ENCODE measurements at places on chromosomes 11 and 22.
A peak's percentile ranks its signal among the peaks of the same experiment; 100 is the strongest.

GRCh38 chr22:39913886-39914285 is 13.0 kb downstream of the GRAP2 start:
- no peak for DNase-seq

GRCh38 chr11:75946531-75947530 is 131.8 kb downstream of the UVRAG start:
- DNase-seq, result peak; percentile 7

GRCh38 chr11:120903686-120904085 is 120.2 kb upstream of the TBCEL start:
- DNase-seq, result no peak

GRCh38 chr11:110509472-110509871 is 79.7 kb downstream of the FDX1 start:
- no peak for DNase-seq

GRCh38 chr11:1823376-1824220 is 11.2 kb upstream of the SYT8 start:
- no peak for DNase-seq

GRCh38 chr11:127002669-127003259 is 2.2 kb upstream of the KIRREL3 start:
- DNase-seq, result no peak

GRCh38 chr11:44219830-44220796 is 89.8 kb downstream of the ALX4 start:
- DNase-seq, result no peak

GRCh38 chr11:96162816-96163499 is 180.0 kb downstream of the MAML2 start:
- no peak for DNase-seq

GRCh38 chr22:38735126-38735464 is 20.7 kb downstream of the SUN2 start:
- no peak for DNase-seq

DNA sequence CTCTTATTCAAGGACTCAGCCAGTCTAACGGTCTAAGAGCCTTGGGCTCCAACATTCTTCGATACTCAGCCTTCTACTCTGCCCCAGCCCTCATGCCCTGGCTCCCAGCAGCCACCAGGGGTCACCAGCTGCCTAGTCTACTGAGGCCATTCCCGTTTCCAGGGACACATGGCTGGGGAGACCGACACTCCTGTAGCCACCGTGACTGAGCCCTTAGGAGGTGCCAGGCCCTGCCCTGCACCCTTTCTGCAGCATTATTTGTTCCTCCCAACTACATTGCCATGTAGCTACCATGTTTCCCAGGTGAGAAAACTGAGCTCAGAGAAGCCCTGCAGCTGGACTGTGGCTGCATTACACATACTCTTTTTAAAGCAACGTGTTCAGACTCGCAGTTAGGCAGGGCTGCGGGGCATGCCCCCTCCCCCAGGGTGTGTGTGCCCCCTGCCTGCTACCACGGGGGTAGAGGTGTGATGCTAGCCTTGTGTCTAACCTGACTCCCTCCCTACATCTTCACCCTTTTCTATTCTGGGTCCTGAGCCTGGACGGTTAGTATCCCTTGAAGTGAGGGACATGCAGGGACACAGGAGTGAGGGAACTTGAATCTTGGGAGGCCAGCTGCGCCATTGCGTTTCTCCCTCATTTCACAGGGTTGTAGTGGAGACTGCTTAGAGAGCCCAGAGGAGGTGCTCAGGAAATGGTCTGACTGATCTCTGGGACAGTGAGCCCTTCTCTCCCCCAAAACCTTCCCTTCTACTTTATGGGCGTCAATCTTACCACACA is 17.5 kb downstream of the ATG16L2 start:
- DNase-seq, result peak; percentile 52

GRCh38 chr11:130103296-130103814 is 33.7 kb downstream of the APLP2 start:
- peak; percentile 81 for DNase-seq

DNA sequence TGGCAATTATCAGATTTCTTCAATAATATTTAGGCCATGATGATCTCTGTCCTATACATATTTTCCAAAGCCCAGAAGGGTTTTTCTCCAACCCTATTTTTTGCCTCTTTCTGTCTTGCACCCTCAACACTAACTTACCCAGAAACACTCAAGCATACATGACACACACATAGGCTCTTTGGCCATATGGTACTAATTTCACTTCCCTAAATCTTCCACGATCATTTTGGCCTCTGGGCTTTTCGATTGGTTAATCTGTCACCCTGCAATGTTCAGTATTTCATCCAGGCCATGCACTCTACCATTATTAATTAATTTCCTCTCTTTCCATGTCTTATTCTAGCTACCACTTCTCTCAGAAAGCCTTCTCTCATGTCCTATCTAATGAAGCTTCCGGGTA is 59.8 kb downstream of the LUZP2 start:
- no peak for DNase-seq

- DNase-seq, result no peak
Measured at GRCh38 chr11:83299681-83300080, 13.5 kb upstream of the CCDC90B start.

DNA sequence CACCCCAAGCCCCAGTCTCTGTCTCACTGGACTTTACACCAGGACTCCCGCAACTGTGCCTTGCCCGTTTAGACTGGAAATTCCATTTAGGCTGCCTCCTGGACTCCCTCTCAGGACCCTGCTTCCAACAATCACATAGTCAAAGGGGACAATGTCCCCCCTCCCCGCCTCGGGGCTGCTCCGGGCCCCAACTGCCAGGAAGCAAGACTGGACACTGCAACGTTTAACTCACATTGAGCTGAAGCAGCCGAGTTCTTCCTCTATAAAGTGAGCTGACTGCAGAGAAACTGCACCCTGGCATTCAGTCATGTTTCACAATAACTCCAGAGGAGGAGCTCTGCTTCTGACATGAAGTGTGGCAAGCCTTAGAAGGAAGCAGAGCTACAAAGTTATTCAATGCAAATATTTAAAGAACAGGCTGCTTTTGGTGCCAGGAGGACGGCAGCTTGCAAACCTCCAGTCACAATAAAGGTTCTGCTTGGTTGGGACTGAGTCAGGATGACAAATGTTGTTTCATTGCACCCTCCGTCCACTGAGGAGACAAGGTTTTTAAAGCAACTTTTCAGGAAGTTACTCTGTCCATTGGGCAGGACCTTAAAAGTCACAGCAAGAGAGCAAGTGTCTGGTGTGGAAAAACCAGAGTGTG is 19.9 kb downstream of the PACSIN2 start:
- DNase-seq, result peak; percentile 100

- DNase-seq, result no peak
Measured at GRCh38 chr11:65576232-65576866, 496 bp downstream of the EHBP1L1 start.

DNA sequence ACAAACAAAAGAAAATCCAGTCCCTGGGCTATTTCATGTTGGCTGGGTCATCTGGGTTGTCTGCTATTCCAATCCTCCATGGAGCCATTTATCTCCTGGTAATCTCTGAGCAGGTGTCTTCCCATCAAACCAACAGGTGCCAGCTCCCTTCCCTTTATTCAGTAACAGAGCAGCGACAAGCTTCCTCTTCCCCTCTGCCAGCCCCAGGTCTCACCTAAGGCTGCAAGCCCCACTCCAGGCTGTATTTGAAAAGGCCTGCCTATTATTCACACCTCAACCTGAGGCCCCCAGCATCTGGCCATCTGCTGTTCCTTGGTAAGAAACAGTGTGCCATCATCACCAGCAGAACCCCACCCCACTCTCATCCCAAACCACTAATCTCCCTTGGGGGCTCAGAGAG is 436.2 kb downstream of the BUD13 start:
- no peak for DNase-seq

DNA sequence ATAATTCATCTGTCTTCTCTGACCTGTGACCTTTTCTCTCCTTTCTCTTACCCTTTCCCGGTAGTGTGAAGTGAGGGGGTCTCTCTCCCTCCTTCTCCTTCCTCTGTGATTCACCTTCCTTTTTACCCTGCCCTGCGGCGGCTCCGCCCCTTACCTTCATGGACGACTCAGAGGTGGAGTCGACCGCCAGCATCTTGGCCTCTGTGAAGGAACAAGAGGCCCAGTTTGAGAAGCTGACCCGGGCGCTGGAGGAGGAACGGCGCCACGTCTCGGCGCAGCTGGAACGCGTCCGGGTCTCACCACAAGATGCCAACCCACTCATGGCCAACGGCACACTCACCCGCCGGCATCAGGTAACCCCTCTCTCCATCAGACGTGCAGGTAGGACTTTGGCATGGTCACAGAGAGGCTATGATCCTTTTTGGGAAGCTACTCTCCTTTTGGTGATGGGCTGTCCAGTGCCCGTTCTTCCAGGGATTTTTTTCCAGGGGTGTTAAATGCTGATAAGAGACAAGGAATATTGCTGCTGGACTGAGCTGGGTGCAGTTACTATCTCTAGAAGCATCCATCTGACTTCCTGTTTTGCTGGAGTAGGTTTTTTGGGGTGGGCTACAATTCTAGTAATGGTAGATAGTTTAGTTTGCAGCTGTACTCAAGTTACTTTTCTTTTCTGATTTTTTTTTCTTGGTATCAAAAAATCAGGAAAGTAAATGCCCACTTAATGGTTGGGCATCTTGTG is 29.9 kb downstream of the CTNND1 start:
- no peak for DNase-seq

DNA sequence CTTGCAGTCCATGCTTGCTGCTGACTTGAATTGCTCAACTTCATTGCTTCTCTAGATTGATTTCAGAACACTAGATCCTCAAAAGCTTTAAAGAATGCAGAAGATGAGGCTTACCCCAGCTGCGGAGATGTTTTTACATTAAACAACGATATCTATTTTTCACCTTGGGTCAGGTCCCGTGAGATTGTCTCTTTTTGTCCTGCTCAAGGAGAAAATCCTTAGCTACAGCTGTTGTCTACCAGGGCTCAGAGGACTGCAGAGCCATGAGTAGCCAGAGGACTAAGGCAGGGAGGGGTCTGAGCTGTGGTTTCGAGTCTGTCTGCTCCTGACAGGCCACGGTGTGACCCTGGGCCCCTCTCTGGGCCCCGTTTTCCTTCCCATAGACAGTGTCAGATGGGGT is 51.4 kb downstream of the PKNOX2 start:
- DNase-seq, result no peak

DNA sequence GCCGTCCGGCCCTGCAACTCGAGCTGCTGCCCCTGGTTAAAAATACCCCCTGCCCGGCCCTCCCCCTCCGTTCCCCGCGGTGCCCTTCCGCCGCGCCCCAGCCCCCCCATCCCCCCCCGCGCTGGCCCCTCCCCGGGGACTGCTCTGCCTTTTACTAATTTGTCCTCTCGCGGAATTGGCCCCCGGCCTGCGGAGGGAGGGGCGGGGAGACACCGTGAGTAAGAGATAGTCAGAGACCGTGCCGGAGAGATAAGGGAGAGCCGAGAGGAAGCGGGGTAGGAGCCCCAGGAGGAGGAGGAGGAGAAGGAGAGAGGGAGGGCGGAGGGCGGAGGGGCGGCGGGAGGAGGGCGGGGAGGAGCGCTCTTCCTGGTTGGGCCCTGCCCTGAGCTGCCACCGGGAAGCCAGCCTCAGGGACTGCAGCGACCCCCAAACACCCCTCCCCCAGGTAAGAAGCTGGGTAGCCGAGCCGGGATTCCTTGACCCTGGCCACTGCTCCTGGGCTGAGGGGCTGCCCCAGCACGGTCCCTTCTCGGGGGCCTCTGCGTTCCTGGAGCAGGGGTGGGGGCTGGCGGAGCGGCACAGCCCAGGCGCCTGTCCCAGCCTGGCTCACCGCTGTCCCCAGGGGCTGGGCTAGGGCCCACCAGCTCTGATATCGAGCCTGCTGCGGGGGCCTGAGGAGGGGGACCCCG is at the start of gene CAPN1:
CAPN1 (plus strand) TSS at position 360 of the 689 bp plus-strand sequence. CDS start 774 bp downstream, outside the sequence.
- peak; percentile 48 for DNase-seq

DNA sequence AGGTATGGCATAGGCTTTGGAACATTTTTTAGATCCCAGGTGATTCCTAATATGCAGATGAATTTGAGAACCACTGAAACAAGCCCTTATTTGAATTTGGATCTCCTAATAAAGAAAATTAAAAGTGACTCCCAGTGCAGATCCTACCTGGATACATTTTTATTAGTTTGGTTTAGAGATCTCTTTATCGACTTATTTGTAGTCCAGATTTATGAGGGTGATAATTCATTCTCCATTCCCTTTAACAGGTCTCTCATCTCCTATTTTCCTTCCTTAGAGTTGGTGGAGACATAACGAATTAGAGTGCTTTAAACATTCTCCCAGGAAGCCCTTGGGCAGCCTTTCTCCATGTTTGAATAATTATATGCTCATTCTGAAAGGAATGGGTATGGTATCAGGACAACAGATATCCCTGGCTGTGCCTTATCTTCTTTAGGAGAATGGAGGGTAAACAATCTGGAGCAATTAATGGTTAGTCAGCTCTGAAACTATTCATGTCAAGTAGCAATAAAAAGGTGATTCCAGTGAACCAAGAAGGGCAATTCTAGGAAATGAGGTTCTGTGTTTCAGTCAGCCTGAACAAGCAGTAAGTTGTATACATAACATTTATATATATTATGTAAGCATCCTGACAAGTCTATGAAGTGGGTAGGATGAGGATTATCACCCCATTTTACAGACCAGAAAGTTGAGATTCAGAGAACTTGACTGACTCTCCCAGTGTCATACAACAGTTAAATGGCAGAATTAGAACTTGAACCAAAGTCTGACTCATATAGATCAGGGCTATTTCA is 53.9 kb upstream of the RCE1 start:
- peak; percentile 75 for DNase-seq

DNA sequence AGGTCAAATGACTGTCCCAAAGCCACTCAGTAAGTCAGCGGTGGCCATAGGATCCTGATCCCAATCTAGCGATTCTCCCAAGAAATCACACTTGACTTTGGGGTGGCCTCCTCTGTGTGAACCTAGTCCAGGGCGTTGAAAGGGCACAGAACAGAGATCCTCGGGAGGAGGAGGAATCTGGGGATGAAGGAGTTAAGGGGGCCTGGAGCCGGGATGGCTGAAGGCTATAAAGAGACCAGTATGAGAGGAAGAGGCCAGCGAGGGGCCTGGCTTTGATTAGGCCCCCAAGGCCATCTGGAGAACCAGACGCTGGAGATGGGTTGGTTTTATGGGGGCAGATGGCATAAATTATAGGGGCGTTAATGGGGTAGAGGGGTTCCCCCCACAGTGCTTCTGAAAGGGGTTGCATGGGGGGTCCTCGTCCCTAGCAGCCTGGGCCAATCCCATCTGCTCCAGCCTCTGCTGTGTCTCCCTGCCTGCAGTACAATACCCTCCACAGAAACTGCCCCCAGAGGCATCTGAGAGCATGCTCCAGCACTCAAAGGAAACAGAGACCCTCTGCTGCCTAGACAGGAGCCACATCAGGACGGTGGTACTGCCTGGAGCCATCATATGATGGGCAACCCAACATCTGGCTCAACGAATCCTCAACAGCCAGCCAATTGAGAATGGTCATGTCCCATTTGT is 35.2 kb upstream of the TRIM29 start:
- DNase-seq, result no peak
